Stimulated activated CD4-positive, alpha-beta T cell treated with anti-CD3 and anti-CD28 coated beads, TNF-alpha, amount 100 ng/mL, for 24 hours (primary cell): ENCODE measurements at places on chromosomes 7 and 10.

- no peak for DNase-seq
Measured at GRCh38 chr7:121097577-121097976, 109.1 kb downstream of the CPED1 start.

DNA sequence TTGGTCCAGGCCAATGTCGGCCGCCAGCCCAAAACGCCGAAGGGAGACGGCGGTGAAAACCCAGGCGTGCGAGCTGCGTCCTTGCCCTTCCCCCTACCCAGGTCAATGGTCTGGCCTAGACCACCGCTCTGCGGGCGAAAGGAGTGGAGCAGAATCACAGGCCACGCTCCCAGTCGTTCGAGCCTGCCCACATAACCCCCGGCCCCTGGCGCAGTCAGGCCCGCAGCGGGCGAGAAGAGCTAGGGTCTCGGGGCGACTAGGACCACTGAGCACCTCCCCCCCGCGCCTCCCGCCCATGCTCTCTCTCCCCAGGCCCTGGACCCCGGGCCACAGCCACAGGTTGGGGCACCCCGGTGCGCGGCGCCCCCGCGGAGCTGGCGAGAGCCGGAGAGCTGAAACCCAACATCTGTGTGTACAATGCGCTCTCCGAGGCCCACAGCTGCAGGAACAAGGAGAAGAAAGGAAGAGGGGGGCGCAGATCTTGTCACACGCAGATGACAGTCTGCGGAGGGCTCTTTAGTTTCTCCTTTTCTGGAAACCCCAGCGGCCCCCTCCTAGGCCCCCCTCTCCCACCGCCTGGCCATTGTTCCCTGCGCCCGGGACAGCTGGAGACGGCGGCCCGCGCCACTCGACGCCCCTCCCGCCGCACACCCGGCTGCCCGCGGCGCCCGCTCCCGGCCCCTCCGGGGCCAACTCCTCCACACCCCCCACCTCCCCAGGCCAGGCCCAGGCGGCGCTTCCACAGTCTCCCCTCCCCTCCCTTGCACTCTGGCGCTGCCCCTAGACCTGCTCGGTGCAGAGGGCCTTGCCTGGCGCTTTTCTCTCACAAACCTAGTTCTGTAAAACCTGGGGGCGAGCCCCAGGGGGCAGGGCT is 355.0 kb downstream of the DNAJB6 start:
- no peak for DNase-seq

DNA sequence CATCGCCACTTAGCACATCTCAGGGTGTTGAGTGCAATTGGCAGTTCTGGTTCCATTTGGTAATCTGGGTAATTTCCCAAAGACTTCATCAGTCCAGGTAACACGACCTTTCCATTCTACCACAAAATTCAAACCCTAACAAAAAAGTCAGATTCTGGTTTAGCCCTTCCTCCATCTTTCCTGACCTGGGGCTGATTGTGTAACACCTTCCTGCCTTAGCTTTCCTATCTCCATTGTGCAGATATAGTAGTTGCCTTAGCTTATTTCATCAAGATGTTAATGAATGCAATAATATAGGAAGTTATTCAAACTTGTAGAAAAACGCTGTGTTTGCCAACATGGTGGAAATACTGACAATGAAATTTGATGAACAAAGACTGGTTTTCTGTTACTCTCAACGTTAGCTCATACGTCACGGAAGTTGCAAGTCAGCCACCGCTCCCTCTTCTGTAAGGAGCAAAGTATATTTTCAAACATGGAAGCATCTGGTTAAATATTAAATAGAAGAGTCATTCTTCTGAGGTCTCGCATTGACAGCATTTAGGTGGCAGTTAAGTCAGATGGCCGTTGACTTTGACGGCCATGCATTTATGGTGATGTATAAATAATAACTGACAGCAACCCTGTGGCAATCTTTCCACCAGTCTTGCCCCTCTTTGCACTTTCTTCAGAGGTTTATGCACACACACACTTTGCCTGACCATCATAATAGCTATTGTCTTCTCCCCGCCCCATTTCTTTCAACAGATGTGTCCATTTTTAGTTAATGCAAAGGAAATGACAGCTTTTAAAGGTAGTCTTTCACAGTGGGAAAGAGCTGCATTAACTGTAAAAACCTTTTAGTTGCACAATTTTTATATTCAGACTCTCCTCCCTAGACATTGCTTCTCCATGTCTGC is 205.1 kb upstream of the BMPER start:
- DNase-seq, result no peak

DNA sequence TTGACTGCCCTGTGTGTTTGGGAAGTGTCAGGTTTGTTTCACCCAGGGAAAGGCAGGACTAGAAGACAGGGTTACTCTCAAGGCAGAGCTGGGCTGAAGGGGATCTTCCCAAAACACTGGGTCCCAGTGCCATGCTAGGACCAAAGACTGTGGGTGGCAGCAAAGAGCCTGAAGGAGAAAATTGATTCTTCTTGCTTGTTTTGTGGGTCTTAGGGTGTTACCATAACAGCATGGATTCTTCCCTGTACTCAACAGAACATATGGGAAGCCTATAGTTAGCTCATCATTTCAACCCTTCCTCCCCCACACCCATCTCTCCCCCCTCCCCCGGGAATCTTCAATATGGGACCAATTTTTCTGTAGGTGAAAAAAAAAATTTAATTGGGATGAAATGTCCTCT is 42.3 kb downstream of the TEX36 start:
- DNase-seq, result no peak

DNA sequence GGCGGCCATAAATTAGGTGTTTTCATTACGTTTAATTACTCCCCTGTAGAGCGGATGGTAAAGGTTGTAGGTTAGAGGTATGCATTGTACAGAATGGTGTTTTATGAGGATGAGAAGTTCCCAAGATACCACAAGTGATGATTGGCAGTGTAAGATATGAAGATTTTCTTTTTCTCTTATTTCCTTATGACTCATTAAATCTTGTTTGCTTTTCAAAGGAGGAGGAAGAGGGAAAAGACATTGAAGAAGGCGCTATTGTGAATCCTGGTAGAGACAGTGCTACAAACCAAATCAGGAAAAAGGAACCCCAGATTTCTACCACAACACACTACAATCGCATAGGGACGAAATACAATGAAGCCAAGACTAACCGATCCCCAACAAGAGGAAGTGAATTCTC is 133.9 kb downstream of the AASS start:
- no peak for DNase-seq
